Right renal cortex interstitium (tissue), 3 donors: ENCODE measurements at places on chromosomes 13 and 19.

DNA sequence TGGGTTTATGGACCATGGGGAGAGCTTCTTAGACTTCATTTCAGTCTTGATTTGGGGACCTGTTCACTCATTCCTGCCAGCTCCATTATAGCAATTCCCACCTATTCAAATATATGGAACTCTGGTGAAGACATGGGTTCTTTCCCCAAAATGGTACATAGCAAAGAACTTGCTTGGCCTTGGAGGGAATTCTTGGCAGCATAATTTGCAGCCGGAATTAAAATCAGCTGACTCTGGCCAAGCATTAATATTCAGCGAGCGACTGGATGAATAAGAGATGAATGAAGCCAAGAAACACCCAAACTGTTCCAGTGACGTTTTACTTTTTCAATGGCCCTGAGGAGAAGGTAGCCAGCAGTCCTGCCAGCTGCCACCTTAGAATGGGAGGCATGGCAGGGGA is 88.4 kb upstream of the SOX1 start:
- DNase-seq, result no peak

- DNase-seq, result no peak
Measured at GRCh38 chr13:20160306-20161274, at the start of gene GJA3. GJA3 (minus strand) TSS chr13:20161052; CDS start chr13:20143288, 17,764 bp downstream.

GRCh38 chr19:50894478-50895356 is 16.5 kb downstream of the KLK4 start:
- no peak for DNase-seq

GRCh38 chr19:30536975-30537374 is 164.8 kb downstream of the ZNF536 start:
- DNase-seq, result no peak

GRCh38 chr13:54162069-54162468 is 1133.5 kb downstream of the OLFM4 start:
- no peak for DNase-seq

- DNase-seq, result no peak
Measured at GRCh38 chr19:50796128-50796633, 6.0 kb downstream of the ACP4 start.

DNA sequence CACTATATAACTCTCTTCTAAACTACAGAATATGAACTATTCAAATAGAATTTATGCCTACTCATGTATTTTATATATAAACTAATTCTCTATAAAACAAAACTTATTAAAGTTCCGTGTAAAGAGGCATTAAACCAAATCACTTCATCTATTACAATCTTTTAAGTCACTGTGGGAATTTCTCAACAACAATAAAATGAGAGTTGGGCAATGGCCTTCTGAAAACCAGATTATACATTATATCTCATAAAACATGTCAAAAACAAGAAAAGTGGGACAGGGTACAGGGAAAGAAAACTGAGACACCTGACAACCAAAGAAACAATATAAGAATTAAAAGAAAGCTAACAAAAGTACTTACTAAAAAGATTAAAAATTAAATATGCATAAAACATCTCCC is 145.2 kb downstream of the DIAPH3 start:
- no peak for DNase-seq

GRCh38 chr19:12828494-12828893 is 5.9 kb downstream of the RTBDN start:
- DNase-seq, result no peak

DNA sequence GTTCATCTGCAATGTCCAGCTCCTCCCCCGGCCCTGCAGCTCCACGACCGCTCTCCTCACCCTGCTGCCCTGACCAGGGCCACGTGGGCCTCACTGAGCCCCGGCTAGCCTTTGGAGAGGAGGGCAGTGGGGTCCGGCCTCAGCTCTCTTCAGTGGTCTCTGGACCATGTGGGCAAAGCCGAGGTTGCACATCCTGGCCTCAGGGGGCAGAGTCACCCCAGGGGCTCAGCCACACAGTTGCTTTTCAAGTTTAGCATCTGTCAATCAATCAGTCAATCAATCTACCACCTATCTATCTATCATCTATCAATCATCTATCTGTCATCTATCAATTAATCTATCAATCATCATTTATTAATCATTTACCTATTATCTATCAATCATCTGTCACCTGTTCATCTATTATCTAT is 3.0 kb upstream of the DIRAS1 start:
- no peak for DNase-seq

DNA sequence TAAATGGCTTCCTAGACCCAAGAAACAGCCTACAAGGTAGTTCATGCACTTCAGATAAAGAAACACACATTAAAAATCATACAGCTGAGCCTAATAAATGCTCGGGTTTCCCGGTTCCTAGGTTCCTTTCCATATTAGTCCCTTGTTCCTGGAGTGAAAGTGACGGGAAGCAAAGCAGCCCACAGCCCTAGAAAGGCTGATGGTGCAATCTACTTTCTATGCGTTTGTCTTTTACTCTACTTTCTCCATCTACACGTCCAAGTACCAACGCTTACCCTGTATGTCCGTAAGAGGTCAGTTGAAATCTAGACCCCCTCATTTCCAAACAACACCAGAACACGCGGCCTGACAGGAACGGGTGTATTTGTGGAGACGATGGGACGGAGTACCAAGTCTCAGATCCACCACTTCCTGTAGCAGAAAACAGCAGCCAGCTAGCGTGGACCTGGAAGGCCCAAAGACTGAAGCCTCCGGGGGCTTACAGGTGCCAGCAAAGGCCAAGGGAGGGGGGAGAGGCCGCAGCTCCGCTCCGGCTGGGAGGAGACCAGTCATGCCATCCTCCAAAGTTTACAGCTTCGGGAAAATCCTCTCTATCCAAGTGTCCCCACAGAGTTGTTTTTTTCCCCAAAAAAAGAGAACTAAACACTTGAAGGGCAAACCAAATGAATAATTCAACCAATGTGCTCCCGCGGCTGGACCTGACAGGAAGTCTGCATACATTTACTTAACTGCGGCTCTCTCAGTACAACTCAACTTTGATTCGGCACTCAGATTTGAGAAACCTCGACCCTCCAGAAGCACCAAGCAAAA is 34.1 kb downstream of the STK24 start:
- no peak for DNase-seq

GRCh38 chr13:52793515-52794061 is 54.0 kb upstream of the CNMD start:
- DNase-seq, result no peak
